Bladder microvascular endothelial cell (primary cell): ENCODE measurements at places on chromosomes 4 and X. TPM values are rescaled to one million over a fixed set of nuclear protein-coding genes. Genes with fewer than 3 reads are reported as not detected.

The NR0B1 gene
- not detected in 2 replicates for total RNA-seq

The HELT gene
- not detected in 2 replicates for total RNA-seq

The ITGB1BP2 gene
- 1.1 and 5.2 TPM in 2 replicates for total RNA-seq

The NSUN7 gene
- total RNA-seq, result under 0.01 TPM in 2 replicates

The PDGFRA gene
- 0.76 and 0.81 TPM in 2 replicates for total RNA-seq

The LRCH2 gene
- total RNA-seq, result 2.9 and 11.2 TPM in 2 replicates

The AKAP4 gene
- total RNA-seq, result not detected in 2 replicates

The NAA15 gene
- total RNA-seq, result 16.7 and 30.1 TPM in 2 replicates

The CCKAR gene
- not detected in 2 replicates for total RNA-seq

The BEX5 gene
- total RNA-seq, result 0.16 TPM in 1 of 2 replicates, not detected in the other

The ARR3 gene
- not detected in 2 replicates for total RNA-seq

The CCDC149 gene
- 4.5 and 15.3 TPM in 2 replicates for total RNA-seq

The RTL5 gene
- 0.16 and 1.1 TPM in 2 replicates for total RNA-seq

The ADAMTS3 gene
- 0.65 and 2.7 TPM in 2 replicates for total RNA-seq

The POLN gene
- total RNA-seq, result 2.3 and 4.3 TPM in 2 replicates

The USP51 gene
- 0.49 and 2.6 TPM in 2 replicates for total RNA-seq

The ADAM29 gene
- 0.06 TPM in 1 of 2 replicates, not detected in the other for total RNA-seq

The MAB21L2 gene
- total RNA-seq, result not detected in 2 replicates

The GYG2 gene
- total RNA-seq, result under 0.01 and 1.8 TPM in 2 replicates

The TMPRSS11D gene
- total RNA-seq, result 0.16 TPM in 1 of 2 replicates, not detected in the other

The HTRA3 gene
- total RNA-seq, result 1.6 and 8.5 TPM in 2 replicates

The GTPBP6 gene
- total RNA-seq, result 27.5 and 39.1 TPM in 2 replicates

The DNAAF6 gene
- total RNA-seq, result not detected in 2 replicates

The STATH gene
- total RNA-seq, result not detected in 2 replicates

The HDX gene
- total RNA-seq, result 4.2 and 9.8 TPM in 2 replicates

The ZAR1 gene
- total RNA-seq, result not detected in 2 replicates

The NDNF gene
- 0.16 and 5.1 TPM in 2 replicates for total RNA-seq

The ITM2A gene
- total RNA-seq, result 115 and 191 TPM in 2 replicates

The THOC2 gene
- total RNA-seq, result 38.9 and 84.0 TPM in 2 replicates

The MAML3 gene
- total RNA-seq, result 3.7 and 6.7 TPM in 2 replicates

The CABS1 gene
- total RNA-seq, result not detected in 2 replicates

The CSAG1 gene
- total RNA-seq, result not detected in 2 replicates

The SERTM2 gene
- not detected in 2 replicates for total RNA-seq

The SPANXC gene
- not detected in 2 replicates for total RNA-seq

The PAGE2 gene
- total RNA-seq, result not detected in 2 replicates

The CLGN gene
- 0.38 and 0.81 TPM in 2 replicates for total RNA-seq

The TMEM47 gene
- total RNA-seq, result 14.2 and 25.9 TPM in 2 replicates

The IL9R gene
- total RNA-seq, result 0.06 TPM in 1 of 2 replicates, not detected in the other

The TEX13D gene
- not detected in 2 replicates for total RNA-seq

The HSFX4 gene
- not detected in 2 replicates for total RNA-seq

The LANCL3 gene
- total RNA-seq, result 0.16 and 0.25 TPM in 2 replicates

The CT45A8 gene
- total RNA-seq, result not detected in 2 replicates

The ATP2B3 gene
- under 0.01 TPM in 1 of 2 replicates, not detected in the other for total RNA-seq

The SATL1 gene
- not detected in 2 replicates for total RNA-seq
